Tibial nerve (tissue), 4 donors: ENCODE measurements at places on chromosomes 3 and 15.

DNA sequence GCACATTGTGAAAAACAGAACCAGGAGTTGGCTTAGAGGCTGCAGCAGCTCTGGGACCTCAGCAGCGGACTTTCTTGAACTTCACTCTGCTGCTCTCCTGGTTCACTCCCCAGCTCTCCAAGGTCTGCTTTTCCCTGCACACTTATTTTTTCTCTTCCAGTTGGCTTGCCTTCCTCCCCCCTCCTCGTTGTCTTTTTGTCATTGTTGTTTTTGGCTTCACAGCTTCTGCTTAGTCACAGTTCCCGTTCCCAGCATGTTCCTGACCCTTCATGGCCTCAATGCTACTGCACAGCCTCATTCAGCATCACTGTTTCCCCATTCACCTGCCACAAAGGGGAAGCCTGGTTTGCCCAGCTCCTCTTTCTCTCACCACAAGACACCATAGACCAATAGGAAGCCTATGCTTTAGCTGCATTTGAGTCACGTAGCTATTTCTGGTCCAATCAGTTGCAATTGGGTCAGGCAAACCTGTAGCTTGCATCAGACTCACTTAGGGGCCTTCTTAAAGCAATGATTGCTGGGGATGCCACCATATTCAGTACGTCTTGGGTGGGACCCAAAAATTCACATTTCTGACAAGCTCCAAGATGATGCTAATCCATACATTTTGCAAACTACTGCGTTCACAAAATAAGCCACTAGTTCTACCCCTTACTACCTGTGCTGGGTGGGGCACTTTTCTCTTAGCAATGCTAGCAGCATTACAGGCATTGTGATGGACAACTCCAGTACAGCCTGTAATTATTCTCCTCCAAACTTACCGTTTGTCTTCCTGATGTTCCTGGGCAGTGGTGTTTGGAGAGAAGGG lies 7.8 kb upstream of the SUMF1 start:
- DNase-seq, result no peak

- peak; percentile 85 for DNase-seq
These were observed 26.5 kb downstream of the CFAP161 start for GRCh38 chr15:81160312-81161159.

DNA sequence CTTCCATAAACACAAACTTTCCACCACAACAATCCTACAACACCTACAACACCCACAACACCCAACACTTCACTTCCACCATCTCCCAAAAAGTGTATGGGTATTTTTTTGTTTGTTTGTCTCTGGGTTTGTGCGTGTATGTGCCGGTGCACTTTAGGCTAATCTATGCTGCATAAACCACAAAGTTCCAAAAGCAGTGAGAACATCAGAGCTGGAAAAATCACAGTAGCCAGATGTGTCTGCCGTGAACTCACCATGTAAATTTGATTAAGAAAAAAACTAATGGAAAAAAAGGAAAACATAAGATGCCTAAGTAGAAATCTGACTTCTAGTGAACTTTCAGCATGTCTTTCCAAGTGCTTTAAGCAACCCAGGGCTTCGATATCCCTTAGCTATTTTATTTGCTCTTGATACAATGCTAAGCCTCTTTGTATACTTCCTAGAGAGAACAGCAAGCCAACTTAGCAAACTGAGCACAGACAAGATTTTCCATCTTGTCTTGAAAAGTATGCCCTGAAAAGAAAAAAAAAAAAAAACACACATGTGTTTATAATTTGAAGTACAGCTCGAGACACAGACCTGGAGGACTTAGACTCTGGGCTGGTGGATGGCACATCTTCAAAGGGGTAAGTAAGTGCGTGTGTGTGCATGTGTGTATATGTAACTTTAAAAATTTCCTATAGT lies 91.4 kb downstream of the WWTR1 start:
- no peak for DNase-seq

DNA sequence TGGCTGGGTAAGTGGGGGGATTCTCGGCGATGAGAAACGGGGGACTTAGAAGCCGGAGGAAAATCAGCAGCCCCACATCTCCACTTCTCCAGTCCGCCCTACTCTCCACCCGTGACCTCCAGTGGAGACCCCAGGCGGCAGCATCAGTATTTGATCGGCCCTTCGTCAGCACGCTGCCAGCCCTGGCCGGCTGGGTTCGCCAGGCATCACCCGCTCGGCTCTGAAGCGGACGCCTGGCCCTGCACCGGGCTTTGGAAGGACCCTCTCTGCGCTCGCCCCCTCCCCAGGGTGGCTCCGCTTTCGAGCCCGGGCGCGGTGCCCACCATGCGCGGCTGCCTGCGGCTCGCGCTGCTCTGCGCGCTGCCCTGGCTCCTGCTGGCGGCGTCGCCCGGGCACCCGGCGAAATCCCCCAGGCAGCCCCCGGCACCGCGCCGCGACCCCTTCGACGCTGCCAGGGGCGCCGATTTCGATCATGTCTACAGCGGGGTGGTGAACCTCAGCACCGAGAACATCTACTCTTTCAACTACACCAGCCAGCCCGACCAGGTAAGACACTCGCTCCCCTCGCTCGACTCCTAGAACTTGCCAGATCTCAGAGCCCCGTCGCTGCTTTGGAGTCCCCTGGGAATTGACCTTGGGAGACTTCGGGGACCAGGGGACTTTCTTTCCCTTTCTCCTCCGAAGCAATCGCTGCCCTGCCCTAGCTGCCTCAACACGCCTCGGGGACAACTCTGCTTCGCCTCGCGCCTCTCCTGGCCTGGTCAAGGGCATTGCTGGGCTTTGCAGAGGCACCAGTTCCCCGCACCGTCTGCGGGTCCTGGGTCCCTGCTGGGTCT lies 561 bp downstream of the SIDT1 start:
- DNase-seq, result no peak

DNA sequence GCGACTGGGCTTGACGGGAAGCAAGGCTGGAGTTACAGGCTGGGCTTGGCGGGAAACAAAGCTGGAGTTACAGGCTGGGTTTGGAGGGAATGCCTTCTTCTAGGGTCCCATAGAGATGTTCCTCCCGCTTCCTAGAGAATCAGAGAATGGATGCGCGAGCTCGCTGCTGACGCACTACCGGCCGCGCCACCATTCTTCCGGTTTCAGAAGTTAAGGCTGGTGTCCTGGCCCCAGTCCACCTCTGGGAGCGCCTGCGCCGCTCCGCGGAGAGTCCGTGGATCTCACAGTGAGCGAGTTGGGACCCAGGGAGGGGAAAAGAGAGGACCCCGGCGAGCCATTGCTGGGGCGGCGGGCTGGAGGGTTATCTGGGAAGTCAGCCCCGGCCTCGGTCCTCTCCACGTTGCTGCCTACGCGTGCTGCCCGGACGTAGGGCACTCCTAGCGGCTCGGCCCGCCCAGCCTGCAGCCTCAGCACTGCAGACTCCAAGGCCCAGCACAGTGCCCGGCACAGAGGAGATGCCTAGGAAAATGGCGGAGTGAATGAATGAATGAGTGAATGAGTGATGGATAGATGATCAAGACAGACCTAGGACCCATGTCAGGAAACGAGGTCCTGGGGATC lies at the start of gene ZNF502:
Gene ZNF502, plus strand, starts transcription at position 206 of the 621 bp plus-strand sequence. CDS start 7,602 bp downstream, outside the sequence.
- peak; percentile 78 for DNase-seq

DNA sequence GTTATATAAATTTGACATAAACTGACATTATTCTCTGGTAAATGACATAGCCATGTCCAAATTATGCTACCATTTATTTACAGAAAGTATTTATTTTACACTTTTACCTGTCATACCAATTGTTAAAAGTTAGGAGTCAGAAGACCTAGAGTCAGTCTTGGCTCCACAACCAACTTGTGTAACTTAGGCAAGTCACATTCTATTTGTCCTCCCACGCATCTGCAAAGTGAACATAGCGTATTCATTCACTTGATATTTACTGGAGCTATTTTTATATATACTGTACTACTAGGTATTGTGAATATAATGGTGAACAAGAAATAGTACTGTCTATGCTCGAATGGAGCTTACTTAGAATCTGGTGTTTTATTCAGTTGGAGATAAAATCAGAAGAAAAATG lies 78.7 kb downstream of the ZNF280D start:
- no peak for DNase-seq

DNA sequence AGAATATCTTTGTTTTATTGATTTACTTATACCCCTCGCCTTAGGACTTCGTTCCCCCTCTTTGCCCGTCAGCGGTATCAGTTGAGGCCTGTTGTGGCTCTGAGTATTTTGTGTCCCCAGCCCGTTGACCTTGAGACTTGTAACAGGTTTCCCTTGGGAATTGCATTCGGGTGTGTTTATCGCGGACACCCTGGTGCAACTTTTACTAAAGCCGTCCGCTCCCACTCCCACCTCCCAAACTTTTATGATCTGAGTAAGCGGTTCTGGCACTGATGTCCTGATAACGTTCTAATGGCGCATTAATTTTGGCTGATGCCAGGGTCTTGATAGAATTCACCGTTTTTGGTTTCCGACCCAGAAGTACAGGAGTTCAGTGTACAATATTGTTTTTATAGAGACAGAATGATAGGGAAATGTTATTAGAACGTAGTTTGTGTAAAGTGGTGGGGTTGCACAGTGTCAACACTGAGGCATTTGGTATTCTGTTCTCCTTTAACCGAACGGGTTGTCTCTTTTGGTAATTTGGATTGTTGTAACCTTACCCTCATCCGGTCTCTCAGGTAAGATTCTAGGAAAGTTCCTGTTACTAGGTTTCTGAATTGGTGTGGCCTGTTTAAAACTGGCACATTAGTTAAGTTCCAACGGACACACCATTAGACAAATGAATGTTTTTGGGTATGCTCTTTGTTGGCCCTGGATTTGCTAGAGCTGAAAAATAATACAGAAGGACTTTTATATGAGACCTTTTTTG lies 47.8 kb downstream of the OIP5 start:
- DNase-seq, result no peak

DNA sequence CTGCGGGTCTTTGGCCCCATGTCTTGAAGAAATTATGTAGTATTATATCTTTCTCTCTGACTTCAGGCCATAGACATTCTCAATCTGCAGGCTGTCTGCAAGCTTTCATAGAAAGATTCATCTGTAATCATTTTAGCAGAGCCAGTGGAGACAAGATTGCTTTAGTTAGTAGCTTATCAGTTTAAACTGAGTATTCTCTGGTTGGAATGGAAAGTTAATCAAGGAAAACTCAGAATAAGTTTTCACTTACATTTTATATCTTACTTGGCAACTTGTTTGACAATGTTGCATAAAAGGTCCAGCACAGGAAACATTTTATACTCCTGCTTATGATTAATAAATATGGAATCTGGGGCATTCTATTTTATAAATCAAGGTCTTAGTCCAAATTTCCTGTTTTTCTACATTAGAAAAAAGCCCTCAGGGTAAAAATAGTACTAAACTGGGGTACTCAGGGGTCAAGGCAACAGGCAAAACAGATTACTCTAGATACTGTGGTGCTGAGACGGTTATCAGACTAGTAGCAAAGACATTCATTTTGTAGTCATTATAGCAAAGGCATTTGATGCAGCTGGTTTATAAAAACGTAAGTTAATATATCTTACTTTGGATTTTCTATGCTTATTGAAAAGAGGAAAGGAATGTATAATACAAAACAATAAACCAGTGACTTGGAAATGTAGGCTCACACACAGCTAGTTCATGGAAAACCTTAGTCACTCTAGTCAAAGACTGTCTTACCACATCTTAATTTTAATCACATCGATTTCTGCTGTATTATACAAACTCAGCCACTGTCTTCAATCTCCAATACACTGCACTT lies 45.2 kb upstream of the FILIP1L start:
- no peak for DNase-seq

DNA sequence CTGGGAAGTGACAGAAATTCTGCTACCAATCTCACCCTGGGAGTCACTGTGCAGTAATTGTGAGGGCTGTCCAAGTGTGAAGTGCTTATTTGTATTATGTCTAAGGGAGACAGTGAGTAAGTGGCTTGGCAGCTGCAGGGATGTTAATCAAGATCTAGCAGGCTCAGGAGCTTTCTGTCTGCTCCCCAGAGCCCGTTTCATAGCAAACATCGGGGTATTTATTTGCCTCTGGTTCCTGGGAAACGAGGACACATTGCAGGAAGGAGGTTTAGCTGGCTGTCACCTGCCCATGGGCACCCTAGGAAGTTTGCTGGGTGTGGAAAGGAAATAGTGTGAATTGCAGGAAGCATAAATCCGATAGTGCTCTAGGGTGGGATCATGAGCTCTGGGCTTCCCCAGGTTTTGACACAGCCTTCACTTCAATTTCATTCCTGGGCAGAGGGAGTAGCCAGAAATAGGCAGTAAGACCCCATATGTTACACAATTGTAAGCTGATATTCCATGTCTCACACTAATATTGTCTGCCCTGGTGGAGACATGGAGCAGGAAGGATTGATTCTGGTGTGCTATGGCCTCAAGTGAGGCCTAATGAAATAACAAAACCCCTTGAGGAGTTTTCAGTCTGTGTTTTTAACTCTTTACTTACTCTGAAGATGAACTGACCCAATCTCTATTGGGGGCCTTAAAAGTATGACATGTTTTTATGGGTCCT lies 74.1 kb upstream of the MITF start:
- DNase-seq, result no peak

DNA sequence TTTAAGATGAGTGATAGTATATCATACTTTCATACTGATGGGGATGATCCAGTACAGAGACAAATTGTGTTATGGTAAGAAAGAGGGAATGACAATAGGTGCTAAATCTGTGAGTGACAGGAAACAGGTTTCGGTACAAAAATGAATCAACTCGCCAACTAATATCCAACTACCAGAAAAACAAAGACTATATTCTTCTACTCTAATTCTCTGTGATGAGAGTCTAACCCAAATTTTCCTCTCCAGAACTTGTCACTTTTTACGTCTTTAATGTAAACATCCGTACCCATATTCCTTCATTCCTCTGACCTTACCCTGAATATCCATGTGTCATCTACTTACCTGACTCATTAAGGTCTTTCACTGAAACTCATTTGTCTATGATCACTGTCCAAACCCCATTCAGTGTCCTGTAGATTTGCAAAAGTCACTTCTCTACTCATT lies 39.6 kb downstream of the SCAPER start:
- DNase-seq, result no peak

DNA sequence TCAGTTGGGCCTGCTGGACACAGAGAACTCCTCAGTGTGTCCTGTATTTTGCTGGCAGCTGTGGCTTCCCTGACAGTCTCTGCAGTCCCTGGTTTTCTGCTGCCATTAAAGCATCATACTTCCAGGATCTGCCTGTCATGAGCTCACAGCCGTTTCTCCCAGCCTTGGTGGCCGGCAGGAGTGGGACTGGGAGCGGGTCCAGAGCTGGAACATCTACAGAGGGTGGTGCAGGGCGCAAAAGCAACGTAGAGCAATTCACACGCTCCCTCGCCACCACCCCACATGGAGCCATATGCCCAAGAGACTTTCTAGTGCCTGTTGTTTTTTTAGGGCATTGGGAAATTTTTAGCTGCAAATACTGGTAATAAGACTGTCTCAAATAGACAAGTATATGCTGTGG lies 33.6 kb downstream of the ABTB1 start:
- no peak for DNase-seq
